ENCODE measurements at places on chromosomes 6 and 20.

GRCh38 chr6:112330071-112330878, 16.9 kb upstream of the RFPL4B start:
- DNase-seq = no peak

DNA sequence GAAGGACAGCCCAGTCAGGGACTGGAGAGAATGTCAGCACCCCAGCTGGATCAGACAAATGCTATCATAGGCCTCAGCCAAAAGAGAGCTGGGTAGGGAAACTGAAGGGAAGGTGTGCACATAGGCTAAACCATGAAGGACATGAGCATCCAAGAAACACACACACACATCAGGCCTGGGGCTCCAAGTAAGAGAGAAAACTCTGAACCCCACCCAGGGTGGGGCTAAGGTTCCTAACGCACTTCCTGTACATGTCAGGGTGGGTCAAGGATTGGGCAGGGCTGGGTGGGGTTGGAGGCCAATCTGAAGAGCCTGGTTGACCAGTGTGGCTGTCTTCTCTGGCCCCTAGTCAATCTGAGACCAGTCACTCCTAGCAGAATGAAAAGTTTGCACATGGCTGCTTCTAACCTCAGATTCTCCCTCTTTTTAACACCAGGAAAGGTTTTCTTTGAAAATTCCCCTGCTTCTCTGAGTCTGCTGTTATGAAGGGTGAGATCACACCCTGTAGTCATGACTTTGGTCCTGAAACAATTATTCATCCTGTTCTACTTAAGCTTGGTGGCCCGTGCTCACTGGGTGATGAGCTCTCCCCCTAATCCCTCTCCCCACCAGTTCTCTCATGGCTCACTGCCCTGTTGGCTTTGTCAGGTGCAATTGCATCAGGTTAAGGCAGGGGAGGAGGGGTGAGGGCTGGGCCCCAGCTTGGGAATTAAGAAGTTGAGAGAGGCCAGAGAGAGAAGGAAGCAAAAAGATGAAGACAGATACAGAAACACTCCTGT, 88.4 kb downstream of the MAFB start:
- DNase-seq = no peak

DNA sequence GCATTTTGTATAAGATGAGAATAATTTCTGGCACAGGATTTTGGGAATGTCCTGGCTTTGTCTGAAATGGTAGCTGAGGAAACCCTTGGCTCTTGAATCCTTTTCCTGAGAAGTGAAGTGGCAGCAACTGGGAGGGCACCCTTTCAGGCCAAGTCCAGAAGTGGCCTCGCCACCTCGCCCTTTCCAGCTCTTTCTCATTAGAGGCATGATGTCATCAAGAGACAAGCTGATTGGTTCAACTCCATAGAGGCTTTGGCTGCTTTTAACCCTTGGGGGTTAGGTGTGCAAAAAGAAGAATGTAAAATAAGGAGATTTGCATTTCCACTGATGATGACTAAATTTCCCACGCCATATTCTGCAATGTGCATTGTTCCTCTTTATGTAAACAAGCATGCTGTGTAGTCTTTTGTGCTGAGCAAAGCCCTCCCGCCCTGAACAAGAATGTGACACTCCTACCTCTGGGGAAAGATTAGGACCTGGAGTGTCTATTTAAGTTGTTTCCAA, 116.5 kb downstream of the TCP11 start:
- no peak for DNase-seq

DNA sequence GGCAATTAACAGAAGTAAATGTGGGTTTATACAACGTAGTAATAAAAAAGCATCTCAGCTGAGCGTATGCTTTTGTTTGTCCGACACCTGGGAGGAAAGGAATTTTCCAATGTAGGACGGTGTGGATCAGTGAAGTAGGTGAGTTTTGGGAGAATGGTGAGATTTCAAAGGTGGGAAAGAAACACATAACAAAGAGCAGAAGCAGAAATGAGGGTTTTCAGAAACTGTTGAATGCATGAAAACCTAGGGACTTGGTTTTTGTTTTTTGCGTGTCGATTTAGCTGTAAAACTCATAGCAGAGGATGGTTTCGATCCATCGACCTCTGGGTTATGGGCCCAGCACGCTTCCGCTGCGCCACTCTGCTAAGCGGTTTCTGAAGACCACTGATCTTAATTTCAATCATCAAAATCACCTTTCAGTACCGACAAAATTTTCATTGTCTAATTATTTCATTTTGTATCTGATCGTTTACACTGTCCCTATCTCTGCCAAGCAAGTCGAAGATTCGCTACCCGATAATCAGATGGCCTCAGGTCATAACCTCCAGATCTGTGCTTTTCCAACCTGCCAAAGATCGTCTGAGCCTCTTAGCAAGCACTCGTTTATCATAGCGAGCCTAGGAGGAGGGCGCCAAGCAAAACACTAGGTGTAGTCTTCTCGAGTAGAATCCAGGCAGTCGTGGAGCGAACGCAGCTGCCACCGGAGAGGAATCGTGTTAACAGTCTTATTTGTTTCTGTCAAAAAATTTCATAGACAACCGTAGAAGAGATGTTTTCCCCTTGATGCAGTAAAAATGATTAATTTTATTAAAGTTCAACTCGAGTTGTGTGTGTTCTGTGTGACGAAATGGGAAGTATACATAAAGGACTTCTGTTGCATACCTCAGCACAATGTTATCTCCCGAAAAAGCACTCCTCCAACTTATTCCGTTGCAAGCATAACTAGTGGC, 20.9 kb upstream of the POM121L2 start:
- DNase-seq = peak; percentile 4

GRCh38 chr6:130852844-130853554, 25.8 kb downstream of the SMLR1 start:
- DNase-seq = no peak

DNA sequence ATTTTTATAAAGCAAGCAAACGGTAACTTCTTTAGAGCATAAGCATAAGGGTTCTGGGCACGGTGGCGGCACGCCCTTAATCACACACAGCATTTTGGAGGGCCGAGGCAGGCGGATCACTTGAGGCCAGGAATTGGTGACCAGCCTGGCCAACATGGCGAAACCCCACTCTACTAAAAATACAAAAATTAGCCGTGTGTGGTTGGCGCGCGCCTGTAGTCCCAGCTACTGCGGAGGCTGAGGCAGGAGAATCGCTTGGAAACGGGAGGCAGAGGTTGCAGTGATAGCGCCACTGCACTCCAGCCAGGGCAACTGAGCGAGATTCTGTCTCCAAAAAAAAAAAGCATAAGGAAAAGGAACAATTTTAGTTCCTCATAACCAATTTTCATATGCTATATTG, 2.6 kb downstream of the SENP6 start:
- DNase-seq = no peak

- no peak for DNase-seq
Observed at GRCh38 chr6:35190306-35190705, 23.4 kb upstream of the SCUBE3 start.

DNA sequence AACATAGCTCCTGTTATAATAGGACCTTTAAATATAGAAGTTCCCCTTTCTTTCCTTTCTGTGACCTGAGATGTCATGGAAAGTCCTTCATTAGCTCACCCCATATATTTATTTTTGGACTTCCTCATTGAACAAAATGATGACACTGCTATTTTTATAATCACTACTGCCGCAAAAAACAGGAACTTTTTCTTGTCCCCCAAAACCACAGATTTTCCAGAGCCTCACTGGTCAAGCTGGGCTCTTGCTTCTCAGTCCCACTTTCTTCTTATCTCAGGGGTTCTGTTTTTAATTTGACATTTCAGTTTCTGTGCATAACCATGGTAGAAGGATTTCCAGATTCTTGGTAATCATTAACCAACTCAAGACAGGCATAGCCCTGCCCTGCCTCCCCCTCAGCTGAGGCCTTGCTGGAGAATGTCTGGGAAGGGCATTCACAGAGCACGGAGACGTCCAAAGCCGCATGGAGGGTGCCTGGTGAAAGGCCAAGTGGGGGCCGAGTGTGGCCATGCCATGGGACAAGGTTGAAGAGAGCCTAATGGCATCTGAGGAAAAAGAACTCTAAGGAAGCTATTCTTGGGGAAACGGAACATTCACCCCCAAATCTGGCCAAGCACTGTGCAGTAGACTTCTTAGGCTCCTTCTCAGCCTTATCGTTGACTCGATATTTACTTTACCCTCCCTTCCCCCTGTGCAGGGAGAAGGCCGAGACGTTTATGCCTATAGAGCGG, 73.7 kb downstream of the EDN1 start:
- DNase-seq = no peak

DNA sequence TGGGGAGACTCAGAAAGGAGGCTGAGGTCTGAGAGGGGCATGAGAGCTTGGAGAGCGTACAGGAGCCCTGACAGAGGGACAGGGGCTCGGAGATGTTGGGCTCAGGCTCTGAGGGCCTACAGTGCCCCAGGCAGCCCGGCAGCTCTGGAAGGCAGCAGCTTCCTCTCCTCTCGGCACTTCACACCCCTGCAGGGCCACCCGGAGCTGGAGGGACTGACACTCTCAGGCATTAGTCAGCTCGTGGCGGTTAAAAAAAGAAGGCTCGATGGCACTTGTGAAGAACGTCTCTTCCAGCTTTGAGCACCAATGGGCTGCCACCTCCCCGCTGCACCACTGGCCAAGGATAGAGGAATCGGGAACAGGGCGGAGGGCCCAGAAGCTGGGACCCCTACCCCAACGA, 62.6 kb upstream of the SIRPA start:
- DNase-seq = no peak

DNA sequence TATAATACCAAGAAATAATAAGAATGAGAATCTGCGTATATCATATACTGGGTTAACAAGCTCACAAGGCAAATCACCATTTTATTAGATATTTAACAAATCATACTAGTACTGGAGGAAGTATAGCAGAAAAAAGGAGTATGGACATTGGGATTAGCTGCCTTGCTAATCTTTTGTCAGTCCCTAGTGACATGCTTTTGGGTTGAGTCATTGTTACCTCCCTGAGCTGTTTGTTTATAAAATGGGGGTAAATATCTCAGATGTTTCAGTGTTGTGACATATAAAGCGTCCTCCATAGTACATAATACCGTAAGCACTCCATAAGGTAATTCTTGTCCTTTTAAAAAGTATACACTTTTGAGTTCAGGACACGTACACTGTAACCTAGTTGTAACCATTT, 107.0 kb downstream of the ESR1 start:
- no peak for DNase-seq

DNA sequence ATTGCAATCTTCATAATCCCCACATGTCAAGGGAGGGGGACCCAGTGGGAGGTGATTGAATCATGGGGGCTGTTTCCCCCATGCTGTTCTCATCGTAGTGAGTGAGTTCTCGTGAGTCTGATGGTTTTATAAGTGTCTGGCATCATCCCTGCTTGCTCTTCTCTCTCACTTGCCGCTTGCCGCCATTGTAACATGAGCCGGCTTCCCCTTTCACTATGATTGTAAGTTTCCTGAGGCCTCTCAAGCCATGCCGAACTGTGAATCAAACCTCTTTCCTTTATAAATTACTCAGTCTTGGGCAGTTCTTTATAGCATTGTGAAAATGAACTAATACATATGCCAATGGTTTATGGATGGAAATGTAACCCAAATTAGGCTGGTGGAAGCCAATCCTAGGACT, 109.4 kb upstream of the AKAP12 start:
- no peak for DNase-seq

GRCh38 chr20:9454791-9455190, 59.6 kb upstream of the LAMP5 start:
- DNase-seq = no peak

- DNase-seq = no peak
Observed at GRCh38 chr20:1961374-1961773, 32.5 kb downstream of the PDYN start.

DNA sequence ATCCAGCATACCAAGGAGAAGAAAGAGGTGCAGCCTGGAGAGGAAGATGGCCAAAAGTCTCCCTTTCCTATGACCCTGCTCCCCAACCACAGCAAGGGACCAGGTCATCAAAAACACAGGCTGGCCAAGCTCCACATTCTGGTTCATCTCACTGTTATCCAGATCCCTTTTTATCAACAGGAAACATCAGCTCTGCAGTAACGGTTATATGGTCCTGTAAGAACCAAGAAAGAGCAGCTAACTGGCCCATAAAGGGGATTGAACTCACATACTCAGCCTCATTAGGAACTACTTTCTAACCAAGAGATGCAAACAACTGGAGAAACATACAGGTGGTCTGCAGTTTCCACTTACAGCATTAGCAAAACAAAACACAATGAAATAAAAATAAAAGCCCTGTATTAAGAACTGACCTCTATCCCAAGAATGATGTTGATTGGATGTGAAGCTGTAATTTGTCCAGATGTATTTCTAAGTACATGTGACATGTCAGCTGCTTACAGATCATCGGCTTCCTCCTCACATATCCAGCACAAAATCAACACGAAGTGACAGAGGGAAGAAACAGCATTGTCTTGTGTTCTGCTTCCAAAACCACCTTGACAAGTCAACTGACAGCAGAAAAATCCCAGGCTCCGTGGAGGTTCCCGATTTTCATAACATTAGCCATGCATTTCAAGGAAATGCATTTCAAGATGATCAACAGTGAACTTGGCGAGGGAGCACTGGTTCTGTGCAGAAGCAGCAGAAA, 557.2 kb upstream of the AGPAT4 start:
- no peak for DNase-seq

DNA sequence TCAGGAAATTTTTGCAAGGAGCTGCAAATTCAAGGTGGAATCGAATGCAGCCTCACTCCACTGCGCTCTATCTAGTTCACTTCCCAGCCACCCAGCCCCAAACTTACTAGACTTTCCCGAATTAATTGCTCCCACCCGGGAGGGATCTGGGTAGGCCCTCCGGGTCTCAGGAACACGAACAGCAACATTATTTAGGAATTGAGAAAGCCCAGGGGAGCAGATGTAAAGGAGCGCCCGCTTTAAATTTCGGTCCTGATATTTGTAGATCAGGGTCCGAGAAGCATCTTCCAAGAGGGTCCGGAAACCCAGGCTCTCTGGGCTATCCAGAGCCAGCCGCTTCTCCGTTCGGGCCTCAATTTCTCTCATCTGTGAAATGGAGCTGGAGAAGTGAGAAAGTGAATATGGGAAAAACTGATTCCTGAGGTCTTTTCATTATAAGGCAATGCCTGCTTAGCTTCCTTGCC, 490 bp upstream of the ID1 start:
- no peak for DNase-seq

DNA sequence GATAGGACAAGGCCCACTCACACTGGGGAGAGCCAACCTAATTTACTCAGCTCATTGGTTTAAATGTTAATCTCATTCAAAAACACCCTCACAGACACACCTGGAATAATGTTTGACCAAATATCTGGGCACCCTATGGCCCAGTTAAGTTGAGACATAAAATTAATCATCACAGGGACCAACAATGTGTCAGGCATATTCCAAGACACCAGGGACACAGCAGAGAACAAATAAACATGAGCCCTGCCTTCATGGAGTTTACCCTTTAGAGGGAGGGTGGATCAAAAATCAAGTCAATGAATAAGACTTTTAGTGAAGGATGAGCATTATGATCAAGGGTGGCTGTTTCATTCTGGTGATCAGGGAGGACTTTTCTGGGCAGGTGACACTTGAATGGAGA, 98.7 kb upstream of the CHD6 start:
- no peak for DNase-seq

Data from stimulated activated CD8-positive, alpha-beta memory T cell treated with anti-CD3 and anti-CD28 coated beads, Interleukin-4, amount 100 ng/mL, for 1 hour (primary cell).